NCI-H1105 (cell line): ENCODE measurements at places on chromosomes 16 and 17.

GRCh38 chr17:74998783-74999182, 11.4 kb downstream of the CDR2L start:
- no peak for DNase-seq

- DNase-seq: no peak
Measured at GRCh38 chr16:84513123-84513522, 8.7 kb upstream of the MEAK7 start.

DNA sequence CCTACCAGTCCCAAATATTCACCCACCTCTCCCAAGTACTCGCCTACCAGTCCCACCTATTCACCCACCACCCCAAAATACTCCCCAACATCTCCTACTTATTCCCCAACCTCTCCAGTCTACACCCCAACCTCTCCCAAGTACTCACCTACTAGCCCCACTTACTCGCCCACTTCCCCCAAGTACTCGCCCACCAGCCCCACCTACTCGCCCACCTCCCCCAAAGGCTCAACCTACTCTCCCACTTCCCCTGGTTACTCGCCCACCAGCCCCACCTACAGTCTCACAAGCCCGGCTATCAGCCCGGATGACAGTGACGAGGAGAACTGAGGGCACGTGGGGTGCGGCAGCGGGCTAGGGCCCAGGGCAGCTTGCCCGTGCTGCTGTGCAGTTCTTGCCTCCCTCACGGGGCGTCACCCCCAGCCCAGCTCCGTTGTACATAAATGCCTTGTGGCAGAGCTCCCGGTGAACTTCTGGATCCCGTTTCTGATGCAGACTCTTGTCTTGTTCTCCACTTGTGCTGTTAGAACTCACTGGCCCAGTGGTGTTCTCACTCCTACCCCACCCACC, 29.8 kb downstream of the POLR2A start:
- DNase-seq: no peak

DNA sequence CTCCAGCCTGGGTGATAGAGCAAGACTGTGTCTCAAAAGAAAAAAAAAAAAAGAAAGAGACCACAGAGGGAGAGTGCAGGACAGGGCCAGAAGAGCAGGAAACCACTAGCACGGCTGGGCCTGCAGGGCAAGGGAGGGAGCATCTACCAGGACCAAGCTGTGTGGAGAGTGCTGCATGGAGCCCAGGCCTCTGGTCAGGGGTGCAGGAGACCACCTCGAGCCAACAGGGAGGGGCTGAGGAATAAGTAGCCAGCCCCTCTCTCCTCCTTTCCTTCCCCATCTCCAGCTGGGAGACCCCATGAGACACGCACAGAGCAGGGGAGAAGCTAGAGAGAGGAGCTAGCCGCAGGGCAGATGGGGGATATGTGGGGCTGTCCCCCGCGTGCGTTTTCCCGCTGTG, 67.0 kb upstream of the DNAH17 start:
- DNase-seq: no peak

DNA sequence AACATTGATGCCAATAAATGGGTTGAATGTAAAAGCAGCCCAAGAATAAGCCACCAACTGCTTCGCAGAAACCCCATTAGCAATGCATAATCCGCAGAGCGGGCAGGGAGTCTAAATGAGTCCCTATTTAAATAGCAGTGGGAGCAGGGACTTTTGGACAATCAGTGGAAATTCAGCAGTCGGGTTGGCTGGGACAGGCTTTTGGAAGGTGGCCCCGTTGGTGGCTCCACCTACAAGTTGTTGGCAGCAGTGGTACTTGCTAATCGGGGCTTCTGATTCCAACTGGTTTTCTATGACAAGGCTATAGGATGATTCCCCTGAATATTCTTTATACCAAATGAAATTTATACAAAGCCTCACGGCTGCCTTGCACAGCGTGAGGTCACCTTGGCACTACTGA, 86.3 kb downstream of the WDR59 start:
- DNase-seq: no peak

GRCh38 chr17:5194346-5194745, 2.7 kb upstream of the ZNF594 start:
- DNase-seq: no peak

- DNase-seq: no peak
Measured at GRCh38 chr16:59259950-59260319, 525.8 kb upstream of the GOT2 start.

DNA sequence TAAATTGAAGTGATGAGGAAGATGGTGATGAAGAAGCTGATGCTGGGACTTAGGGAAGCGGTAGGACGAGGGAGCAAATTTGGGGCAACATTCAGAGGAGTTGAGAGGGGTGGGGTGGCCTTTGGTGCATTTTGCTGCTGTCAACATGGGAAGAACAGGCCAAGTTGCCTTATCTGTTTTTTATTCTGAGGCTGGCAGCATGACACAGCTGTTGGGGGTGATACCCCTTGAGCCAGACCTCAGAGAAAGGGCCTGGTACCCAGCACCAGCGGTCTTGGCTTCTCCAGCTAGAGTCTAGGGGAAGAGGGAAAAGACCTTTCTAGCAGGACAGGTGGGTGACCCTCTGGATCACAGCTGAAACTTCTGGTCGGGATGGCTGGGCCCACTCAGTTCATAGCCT, 4.6 kb downstream of the IGFBP4 start:
- no peak for DNase-seq

GRCh38 chr16:11964761-11965551, at the start of gene TNFRSF17:
TNFRSF17 (plus strand) TSS chr16:11965210; CDS start chr16:11965325, 115 bp downstream.
- no peak for DNase-seq

GRCh38 chr17:11986179-11986941, 10.9 kb downstream of the ZNF18 start:
- no peak for DNase-seq

DNA sequence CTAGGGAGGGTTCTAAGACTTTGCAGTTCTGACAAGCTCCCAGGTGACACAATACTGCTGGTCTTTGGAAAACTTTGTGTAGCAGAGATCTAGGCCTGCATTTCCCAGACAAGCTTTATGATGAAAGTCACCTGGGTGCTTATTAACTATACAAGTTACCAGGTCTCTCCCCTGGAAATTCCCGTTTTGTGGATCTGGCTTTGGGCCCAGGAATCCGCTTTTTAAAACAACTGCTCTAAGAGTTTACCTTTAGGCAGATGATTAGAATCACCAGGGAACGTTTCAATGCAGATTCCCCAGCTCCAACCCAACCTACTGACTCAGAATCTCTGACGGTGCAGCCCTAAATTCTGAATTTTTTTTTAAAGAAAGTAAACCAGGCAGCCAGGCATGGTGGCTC, 36.3 kb downstream of the MYH3 start:
- no peak for DNase-seq

- no peak for DNase-seq
Measured at GRCh38 chr17:8392674-8393469, 4.8 kb downstream of the RNF222 start.

DNA sequence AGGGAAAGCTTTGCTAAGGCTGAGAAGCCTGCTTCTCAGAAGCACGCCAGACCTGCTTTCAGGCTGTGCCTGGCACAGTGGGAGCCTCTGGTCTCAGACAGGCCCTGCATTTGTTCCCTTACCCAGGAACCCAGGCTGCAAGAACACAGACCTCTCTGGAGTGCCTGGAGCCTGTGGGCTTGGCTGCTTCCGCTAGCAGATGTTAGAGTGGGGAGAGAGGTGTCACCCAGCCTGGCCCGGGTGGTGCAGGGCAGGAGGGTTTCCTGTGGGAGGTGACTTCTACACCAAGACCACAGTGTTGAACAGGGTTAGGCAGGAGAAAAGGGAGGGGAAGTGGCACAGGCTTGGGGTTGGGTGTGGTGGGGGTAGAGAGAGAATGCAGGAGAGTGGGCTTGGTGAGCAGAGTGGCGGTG, 35.8 kb upstream of the ADGRG1 start:
- no peak for DNase-seq

GRCh38 chr16:85245307-85246172, 133.3 kb upstream of the CIBAR2 start:
- peak; percentile 33 for DNase-seq

DNA sequence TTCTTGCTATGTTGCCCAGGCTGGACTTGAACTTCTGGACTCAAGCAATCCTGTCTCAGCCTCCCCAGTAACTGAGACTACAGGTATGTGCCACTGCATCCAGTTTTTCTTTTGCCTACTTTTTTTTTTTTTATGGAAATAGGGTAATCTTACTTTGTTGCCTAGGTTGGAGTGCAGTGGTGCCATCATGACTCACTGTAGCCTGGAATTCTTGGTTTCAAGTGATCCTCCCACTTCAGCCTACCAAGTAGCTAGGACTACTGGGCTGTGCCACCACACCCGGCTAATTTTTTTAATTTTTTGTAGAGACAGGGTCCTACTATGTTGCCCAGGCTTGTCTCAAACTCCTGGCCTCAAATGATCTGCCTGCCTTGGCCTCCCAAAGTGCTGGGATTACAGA, 10.0 kb downstream of the LRRC36 start:
- DNase-seq: no peak

DNA sequence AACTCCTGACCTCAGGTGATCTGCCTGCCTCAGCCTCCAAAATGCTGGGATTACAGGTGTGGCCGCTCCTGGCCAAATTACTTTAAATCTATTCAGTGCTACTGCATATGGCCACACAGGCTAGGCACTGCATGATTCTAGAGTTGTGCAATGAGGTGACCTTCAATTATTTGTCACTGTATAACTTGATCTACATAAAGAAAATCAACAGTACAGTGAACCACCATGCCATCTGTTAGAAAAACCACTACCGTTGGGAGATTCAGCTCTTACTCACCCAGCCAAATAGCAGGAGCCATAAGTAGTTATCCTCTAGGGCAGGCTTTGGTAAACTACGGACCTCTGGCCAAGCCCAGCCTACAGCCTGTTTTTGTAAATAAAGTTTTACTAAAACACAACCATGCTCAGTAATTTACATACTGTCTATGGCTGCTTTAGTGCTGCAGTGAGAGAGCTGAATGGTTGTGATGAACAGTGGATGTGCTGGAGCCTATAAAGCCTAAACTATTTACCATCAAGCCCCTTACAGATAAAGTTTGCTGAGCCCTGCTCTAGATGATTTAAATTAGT, 40.7 kb upstream of the TANC2 start:
- no peak for DNase-seq

GRCh38 chr17:39556423-39556822, 51.3 kb downstream of the NEUROD2 start:
- no peak for DNase-seq

GRCh38 chr17:42521036-42521435, 15.0 kb upstream of the NAGLU start:
- DNase-seq: no peak

GRCh38 chr16:89921702-89922476, 1.3 kb upstream of the TUBB3 start:
- DNase-seq: no peak

- no peak for DNase-seq
Measured at GRCh38 chr17:71115669-71115972, 946.3 kb downstream of the KCNJ2 start.

GRCh38 chr17:80416940-80417293, 1.9 kb downstream of the ENDOV start:
- DNase-seq: no peak

- DNase-seq: peak; percentile 84
Measured at GRCh38 chr17:4948166-4948930, at the start of gene PFN1. PFN1 (minus strand) TSS chr17:4948530; CDS start chr17:4948394, 136 bp downstream.

DNA sequence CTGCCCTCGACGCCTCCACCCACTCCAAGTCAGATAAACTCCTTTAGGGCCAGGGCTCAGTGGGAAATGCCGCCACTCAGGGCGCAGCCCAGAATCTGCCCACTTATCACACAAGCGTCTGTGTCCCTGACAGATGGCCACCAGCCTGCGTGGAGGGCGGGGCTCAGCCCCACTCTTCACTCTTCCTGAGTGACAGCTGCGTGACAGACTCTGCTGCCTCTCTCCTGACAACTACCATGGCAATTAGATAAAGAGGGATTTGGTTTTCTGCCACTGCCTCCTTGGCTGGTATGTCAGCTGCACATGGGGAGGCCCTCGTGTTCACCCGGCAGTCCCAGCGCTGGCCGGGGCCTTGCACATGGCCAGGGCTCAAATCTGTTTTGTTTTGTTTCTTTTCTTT, 96.2 kb downstream of the RTN4RL1 start:
- DNase-seq: no peak

DNA sequence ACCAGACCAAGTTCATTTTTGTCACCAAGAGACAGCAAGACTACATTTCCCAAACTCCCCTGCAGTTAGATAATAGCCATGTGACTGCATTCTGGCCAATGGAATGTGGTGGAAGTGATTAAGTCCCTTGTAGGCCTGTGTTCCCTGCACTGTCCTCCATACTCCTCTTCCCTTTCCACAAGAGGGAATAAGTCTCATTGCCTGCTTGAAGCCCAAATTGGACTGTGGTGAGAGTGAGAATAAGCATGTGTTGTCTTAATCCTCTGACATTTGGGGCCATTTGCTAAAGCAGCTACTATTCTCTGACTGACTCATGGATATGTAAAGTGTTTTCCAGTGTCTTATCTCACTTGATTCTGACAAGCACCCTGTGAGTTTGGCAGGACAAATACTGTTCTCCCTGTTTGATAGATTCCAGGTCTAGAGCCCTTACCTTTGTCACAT, 20.7 kb downstream of the PIK3R6 start:
- no peak for DNase-seq

DNA sequence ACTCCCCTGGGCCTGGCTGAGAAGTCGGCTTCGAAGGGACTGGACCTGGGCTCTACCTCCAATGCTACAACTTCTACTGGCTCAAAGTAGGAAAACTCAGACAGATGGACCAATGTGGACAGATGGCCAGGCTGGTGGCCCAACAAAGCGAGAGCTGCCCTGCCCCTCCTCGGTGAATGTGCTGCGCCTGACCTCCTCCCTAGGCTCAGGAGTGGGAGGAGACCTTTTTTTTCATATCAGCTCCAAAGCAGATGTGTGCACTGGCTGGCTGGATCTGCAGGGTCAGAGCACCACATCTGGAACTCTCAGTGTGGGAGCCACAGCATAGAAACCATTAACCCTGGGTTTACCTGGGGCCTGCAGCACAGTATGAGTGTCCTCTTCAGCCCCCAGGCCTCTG, 20.8 kb downstream of the ATP6V0D1 start:
- DNase-seq: no peak

DNA sequence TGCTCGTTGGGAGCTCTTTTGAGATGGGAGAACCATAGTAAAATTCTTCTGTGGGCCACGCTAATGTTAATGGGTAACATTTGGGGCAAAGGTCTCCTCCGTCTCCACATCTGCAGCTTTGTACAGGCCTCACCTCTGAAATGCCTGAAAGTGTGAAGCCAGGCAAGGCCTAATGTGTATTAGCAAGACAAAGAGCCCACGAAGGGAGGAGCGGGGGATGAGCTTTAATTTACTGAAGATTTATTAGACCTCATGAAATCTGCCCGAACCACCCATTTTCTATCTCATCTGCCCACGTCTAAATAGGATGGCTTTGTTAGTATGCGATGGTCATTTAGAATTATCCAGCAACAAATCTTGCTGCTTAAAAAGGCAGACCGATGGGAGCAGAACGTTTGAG, 408.9 kb downstream of the PMP22 start:
- no peak for DNase-seq
